ENCODE measurements at places on chromosomes 7 and 10.

GRCh38 chr10:51422311-51423120, 276.9 kb downstream of the CSTF2T start:
- DNase-seq, result peak; percentile 23

GRCh38 chr10:46236546-46236887, 50.3 kb upstream of the ANTXRL start:
- no peak for DNase-seq

- DNase-seq, result no peak
Observed at GRCh38 chr7:54946764-54947163, 72.1 kb upstream of the EGFR start.

DNA sequence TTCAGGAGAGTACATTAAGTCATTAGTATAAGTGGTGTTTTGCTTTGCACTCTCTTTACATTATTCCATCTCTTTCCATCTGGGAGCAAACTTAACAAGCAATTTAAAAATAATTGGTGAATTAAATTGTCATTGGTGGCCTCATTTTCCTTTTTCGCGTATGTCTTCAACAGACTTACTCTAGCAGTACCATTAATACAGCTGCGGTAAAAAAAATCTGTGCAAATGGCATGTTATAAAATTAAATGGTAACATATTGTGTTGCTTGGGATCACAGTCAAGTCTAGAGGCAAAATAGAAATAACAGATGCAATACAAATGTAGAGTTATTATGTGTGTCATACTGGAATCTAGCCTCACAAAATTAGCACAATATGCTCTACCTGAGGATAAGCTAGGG, 322.4 kb downstream of the PCDH15 start:
- DNase-seq, result no peak

DNA sequence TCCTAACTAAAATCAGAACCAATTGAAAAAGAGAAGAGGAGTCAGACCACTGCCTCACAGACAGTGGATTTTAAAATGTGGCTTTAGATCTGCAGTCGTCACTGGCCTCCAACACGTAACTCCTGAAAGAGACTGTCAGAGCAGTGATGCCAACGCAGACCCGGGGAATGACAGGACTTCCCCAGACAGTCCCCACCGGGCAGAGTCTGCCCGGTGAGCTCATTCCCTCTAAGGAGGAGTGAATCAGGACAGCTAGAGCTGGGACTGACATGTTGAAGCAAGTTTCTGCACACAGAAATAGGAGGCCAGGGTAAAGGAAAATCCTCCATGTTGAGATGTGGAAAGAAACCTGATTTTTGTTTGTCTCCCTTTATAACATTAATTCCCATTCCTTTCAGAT, 105.0 kb downstream of the TES start:
- no peak for DNase-seq

DNA sequence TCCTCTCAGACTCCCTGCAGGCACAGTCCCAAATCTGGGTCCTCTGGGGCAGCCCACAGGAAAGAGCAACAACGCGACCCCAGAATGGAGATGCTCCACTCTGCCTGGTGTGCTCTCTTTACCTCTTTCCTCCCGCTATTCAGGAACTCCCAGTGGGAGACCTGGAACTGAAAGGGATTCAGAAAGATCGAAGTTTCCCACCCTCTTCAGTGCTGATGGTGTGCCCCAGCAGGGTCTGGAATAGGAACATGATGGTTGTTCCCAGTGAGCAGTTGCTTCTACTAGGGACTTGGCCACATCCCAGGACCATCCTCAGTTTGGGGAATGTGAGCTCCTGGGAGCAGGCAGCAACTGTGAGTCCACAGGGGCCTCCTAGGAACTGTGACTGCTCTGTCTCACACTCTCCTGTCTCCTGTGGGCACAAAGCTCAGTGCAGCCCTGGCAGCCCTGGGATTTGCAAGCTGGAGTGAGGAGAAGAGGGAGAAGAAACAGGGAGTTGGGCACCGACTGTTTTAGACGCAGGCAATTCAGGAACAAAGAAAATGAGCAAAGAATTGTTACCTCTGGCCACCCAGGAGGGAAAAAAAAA, 17.9 kb downstream of the OR6V1 start:
- DNase-seq, result no peak

DNA sequence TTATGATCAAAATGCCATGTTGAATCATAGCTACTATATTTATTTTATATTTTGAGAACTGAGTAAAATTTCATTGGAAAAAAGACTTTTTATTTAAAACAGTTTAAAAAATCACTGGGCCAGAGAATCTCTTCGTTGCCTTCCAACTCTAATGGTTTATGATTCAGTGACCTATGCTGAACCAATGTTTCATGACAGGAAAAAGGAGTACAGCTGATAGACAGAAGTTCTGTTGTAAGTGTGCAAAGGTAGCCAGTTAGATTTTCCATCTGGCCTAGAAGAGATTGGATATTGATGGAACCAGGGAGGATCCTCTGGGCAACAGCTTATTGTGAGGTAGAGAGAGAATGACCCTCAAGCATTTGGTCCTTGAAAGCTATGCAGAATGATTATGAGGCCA, 745.8 kb downstream of the SUGCT start:
- no peak for DNase-seq

DNA sequence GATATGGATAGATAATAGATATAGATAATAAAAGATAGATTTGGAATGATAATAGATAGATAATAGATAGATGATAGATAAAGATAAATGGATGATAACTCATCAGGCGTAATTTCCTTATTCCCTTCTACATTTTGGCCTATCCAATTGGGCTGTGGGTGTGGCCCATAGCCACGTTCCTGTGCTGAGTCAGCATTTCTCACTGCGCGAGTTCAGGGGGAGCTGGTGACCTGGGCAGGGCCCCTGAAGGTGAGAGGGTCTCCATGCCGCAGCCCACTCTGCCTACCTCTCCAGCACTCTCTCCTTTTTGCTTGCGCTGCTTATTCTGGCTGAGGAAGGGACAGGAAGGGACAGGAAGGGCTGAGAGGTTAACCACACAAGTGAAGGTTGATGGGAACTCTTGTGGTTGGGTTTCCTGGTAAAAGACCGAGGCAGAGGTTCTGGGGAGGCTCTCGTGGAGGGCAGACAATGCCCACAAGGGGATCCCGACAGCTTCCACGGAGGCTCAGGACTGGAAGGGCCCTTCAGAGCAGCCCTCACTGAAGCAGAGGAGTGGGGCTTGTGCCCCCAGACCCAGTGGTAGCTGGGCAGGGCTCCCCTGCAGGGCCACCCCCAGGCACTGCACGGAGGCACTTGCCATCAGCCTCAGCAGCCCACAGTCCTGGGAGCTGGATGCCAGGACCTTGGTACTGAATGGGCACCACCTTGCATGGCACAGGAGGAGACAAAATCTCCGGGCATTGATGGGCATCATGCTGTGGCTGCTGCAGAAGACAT, 247.3 kb upstream of the PITRM1 start:
- DNase-seq, result no peak

- DNase-seq, result no peak
Observed at GRCh38 chr7:104185346-104185745, 22.5 kb downstream of the ORC5 start.

GRCh38 chr7:23235813-23236221, 10.8 kb upstream of the GPNMB start:
- DNase-seq, result no peak

DNA sequence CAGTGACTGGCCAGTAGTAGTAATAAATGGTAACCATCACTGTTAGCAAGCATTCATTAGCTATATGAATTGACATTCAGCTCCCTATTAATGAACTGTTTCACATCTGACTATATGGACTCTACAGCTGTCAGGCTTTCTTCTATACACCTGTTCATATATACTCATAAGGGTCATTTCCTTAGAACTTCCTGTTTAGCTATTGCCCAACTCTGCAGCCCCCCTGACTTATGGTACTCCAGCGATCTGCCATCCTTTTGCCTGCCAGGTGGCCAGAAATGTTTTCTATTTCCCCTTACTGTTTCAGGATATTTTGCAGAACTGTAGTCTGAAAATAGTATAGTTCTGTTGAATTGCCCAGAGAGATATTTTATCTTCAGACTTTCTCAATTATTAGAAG, 56.6 kb downstream of the TASOR2 start:
- no peak for DNase-seq

DNA sequence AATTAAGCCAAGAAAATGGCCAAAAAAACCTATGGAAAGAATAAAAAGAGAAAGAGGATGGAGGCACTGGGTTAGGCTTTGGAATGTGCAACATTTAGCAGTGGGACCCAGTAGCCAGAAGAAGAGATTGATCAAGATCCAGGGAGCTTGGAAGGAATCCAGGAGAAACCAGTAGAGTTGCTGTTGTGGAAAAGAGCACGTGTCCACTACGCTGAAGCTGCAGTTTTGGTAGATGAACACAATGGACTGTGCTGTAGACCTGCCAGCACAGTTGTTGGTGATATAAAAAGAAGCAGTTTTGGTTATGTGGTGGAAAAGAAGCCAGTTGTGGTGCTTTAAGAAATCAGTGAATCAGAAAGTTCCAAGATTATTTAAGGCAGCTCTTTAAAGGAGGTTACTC, 802.2 kb upstream of the POM121L12 start:
- DNase-seq, result no peak

DNA sequence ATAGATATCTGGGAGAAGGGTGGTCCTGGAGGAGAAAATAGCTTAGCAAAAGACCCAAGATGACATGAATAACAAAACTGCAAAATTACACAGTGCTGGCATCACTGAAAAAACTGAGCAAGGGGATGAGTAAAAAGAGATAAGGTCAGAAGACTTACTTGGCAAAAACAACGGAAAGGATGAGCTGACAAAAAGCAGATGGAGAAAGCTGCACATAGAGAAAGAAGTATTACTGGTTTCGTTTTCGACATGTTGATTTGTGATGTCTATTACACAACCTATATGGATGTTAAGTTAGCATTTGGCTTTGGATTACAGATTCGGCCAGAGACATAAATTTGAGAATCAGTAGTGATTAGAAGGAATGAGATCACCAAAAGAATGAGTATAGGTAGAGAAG, 132.1 kb downstream of the MACC1 start:
- no peak for DNase-seq

DNA sequence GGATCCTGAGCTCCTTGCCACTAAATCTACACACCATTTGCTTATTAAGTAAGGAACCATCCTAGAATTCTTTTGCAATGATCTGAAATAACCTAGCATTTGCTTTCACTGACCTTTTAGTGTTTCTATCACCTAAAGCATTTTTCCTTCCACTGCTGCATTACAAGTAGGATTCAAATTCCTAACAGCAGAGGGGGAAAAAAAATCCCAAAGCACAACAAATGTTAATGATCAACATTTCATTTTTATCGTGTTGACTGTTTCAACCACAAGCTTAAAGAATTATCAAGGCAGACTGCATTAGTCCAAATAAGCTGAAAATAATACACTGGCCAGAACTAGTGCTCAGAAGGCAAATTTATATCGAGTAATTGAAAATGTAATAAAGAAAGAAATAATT, 174.7 kb upstream of the TCF7L2 start:
- peak; percentile 8 for DNase-seq

DNA sequence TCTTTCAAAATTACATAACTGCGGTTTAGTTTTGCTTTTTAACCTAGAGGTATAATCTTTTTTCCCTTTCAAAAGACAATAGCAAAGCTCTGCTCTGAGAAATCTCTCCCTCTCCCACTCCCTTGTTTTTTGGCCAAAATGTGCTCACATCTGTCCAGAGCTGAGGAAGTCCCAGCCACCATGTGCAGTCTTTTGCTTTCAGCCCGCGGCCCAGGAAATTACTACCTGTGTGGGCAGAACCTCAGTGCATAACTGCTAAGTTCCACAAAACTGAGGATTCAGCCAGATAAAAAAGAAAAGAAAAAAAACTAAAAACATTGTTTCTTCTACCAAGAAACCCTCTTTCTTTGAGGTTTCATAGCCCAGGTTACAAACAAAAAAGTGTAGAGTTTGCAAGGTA, 115.0 kb upstream of the HGF start:
- DNase-seq, result no peak

DNA sequence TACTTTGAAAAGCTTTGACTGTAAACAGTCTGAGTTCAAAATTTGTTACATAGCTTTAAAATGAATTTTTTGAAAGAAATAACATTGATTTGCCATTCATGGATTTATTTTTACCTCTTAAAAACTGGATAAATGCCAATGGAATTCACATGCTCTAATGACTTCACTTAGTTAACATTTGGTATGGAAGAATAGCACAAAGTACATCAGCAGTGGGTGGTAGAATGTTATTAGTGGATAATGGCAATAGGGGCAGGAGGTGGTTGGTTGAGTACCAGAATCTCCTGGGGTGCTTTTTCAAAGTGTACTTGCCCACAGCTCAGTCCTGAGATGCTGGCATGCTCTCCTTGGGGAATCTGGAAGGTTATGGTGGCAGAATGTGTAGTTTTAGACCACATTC, 4.7 kb downstream of the PPP1R9A start:
- DNase-seq, result no peak

GRCh38 chr7:155191901-155192478, 105.7 kb upstream of the INSIG1 start:
- no peak for DNase-seq

DNA sequence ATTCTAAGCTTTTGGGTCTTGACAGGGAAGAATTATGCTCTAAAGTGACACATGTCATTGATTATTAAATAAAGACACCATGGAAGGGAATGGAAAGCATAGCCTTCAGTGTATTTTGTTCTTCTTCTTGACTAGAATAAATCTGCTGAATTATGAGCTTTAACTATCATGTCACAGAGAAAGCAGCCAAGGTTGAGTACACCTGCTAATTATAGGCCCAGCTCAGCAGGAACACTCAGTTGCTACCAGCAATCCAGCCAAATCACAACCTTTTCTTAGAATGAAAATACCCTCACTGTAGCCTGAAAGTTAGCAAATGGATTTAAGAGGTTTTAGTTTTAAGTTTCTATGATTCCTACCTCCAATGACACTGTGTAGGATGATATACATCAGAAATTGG, 225.3 kb upstream of the RHOBTB1 start:
- no peak for DNase-seq

DNA sequence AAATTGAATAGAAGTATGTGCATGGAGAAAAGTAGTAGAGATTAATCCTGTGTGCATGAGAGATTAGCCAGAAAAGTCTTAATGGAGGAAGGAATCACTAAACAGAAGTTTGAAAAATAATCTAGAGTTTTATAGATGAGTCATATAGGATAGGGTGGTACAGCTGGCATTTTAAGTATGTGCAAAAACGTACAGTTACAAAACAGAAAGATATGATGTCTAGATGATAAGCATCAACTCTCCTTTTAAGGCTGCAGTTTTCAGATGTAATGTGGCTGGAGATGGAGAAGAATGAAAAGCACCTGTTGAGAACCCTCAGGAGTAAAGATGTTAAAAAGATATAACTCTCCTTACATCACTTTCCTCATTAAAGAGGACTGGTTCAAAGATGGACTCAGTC, 271.3 kb downstream of the STK31 start:
- no peak for DNase-seq
